ENCODE measurements at places on chromosomes 6 and 20.

DNA sequence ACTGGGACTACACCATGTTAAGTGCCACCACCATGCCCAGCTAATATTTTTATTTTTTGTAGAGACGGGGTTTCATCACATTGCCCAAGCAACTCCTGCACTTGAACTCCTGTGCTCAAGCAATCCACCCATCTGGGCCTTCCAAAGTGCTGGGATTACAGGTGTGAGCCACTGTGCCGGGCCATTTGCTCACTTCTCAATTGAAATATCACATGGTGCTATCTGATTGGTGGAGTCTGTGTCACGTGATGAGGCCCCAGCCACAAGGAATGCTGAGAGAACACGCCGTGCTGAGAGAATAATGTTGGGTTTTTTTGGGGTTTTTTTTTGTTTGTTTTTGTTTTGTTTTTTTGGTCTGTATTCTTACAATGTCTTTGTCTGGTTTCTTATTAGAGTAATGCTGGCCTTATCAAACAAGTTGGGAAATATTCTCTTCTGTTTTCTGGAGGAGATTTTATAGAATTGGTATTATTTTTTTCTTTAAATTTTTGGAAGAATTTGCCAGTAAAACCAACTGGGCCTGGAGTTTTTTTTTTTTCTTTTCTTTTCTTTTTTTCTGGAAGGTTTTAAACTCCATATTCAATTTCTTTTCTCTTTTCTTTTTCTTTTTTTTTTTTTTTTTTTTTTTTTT is 183.2 kb upstream of the KCNG1 start:
- no peak for DNase-seq

DNA sequence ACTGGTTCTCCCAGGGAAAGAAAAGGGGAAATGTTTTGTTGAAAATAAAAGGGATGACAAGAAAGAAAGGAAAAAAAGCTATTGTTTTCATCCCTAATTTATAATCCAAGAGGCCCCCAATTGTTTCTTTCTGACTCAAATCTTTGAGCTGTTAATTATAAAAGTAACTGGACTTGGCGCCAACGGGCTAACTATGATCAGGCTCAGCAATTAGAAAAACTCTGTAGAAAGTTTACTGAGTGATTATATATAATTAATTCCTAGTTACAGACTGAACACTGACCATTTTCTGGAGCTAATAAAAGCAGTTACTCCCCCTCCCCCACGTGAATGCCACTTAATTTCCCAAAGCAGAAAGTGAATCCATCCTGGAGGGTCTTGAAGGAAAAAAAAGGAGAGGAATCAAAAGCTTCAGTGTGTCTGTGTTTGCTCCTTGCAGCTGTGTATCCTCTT is 3.2 kb downstream of the ZMYND8 start:
- DNase-seq = no peak

GRCh38 chr6:41286544-41287346 is at the start of gene TREM1:
Gene TREM1, minus strand, starts transcription at chr6:41286682. Its CDS starts 27 bp downstream, at chr6:41286655.
- peak; percentile 20 for DNase-seq

DNA sequence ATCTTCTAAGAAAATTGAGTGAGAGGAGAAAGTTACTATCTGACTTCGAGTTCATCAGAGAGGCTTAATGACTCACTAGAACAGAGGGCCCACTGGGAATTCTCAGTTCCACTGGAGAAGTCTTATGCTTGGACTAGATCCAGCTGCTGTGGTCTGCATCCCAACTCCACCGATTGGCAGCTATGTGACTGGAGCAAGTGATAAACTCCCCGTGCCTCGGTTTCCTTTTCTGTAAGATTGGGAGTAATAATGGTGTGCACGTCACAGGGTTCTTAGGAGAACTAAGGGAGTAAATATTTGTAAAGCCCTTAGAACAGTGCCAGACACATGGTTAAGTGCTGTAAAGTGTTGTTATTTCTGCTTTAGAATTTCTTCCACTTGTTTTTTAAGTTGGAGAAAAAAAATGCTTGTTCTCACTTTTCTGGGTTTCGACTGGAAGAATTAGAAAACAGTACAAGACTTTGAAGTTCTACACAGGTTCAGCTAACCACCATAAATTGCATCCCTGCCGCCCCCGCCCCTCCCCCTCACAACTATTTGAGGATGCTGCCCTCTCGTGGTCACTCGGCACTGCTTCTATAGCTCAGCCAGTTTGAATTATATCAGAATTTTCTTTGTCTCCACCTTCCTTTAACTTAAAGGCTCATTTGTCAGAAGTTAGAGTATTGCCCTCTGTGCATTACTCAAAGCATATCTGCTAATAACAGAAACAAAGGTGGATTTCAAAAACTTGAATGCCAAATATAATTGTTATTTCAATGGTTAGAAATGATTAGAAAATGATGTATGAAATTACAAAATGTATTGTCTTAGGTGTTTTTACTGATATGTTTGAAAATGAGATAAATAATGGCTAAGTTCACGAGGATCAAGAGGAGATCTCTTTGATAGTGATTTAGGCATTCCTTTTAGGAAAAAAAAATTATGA is 95.0 kb upstream of the IFNGR1 start:
- peak; percentile 27 for DNase-seq

DNA sequence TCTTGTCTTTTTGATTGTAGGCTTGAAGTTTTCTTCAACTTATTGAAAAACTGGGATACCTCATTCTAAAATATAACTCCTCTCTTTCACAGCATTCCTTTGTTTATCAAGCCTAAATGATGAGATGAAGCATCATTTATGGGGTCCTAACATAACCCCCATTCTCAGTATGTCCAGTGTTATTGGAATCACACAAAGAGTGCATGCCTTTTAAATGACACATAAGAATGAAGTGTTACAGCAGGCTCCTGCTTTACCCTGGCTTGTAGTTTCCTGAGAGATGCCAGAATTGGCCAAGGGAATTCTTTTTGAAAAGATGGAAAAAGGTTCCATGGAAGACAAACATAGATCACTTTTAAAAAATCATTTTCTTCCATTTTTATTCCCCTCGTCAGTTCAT is 502.4 kb downstream of the BCKDHB start:
- DNase-seq = no peak

DNA sequence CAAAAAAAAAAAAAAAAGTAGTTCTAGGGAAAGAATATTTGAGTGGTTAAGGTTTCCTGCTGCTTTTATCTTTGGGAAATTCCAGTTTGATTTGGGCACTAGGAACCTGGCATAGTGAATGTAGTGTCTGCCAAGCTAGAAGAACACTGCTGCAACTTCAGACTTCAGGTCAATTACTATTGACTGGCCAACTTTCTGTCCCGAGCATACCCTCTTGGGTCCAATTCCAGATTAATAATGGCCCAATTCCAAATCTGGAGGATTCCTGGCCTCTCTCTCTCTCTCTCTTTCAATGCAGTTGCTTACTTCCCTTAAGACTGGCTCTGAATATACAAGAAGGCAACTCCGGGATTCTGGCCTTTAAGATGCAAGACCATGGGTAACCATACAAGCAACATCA is 74.9 kb downstream of the ANKEF1 start:
- DNase-seq = no peak

GRCh38 chr20:910132-910869 is 5.8 kb downstream of the ANGPT4 start:
- DNase-seq = no peak

DNA sequence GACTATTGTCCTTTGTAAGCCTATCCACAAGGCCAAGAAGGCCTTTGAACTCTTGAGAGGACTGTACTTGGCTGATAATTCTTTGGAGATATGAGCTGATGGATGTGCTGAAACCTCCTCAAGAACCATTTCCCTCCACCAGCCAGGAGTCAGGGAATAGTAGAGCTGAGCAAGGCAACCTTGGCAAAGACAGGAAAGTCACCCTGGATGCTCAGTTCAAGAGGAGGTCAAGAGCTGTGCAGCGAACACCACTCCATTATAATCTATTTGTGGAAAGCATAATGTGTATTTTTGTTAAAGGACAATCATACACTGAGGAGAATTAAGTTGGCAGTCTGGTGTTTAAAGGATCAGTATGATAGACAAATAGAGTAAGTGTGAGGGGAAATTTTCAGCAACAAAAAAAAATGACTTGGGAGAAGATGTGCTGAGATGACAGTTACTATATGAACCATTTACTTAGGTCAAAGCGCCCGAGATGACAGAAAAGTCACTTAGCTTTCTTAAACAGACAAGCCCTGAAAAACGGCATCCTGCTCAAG is 177.2 kb upstream of the COL21A1 start:
- no peak for DNase-seq

DNA sequence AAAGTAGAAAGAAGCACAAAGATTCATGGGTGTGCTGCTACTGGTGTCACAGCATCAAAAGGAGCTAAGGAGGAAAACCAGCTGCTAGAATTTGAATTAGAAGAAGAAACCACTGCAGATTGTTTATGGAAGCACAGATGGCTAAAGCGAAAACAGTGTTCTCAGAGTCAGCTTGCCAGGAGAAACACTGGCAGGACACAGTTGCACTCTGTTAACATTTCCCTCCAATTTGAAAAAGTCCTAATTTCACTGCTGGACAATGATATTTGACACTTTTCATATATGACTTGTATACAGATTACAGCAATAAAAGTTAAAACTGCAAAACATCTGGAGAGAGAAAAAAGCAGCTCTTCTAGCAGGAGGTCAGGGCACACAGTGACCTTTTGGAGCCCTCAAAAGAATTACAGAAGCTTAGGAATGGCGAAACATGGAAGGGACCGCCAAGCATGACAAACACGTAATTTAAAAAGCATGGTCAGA is 314.5 kb downstream of the COL12A1 start:
- DNase-seq = peak; percentile 63

DNA sequence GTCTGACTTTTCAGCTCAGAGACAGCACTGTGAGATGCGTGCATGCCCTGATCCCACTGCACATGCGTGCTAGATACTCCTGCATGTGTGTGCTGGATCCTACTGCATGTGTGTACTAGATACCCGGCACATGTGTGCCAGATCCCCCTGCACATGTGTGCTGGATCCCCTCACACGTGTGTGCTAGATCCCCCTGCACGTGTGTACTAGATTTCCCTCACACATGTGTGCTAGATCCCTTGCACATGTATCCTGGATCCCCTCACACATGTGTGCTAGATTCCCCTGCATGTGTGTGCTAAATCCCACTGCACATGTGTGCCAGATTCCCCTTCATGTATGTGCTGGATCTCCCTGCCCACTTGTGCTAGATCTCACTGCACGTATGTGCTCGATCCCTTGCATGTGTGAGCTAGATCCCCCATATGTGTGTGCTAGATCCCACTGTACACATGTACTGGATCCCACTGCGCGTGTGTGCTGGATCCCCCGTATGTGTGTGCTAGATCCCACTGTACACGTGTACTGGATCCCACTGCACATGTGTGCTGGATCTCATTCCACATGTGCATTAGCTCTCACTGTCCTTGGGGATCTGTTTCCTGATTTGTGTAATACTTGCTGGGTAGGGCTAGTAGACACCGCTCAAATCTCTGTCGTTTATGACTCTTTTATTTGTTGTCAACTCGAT is 214.6 kb downstream of the SMOC2 start:
- no peak for DNase-seq

GRCh38 chr20:63092660-63093215 is 86.0 kb upstream of the BHLHE23 start:
- DNase-seq = no peak

DNA sequence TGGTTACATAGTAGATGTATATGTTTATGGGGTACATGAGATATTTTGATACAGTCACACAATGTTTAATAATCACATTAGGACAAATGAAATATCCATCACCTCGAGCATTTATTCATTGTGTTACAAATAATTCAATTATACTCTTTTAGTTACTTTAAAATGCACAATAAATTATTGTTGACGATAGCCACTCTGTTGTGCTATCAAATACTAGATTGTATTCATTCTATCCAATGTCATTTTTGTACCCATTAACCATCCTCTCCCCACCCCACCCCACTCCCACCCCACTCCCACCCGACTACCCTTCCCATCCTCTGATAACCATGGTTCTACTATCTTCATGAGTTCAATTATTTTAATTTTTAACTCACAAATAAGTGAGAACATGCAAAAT is 585.4 kb downstream of the CDH26 start:
- no peak for DNase-seq

GRCh38 chr6:145809785-145810184 is 4.8 kb downstream of the FBXO30 start:
- no peak for DNase-seq

DNA sequence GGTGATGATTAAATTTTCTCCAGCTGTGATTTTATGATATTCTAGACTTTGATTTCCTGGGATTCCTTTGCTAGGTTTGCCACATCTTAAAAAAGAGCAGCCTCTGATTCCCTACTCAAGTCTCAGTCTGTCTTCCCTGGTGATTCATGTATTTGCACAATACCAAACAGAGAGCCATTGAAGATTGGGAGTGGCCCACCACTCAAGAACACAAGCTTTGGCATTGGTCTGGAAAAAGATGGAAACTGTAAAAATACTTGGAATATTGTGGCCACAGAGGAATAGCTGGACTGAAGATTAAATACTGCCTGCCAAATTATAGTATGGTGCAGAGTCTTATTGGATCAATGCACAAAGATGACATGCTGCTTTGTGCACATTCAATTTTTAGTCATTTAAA is 32.9 kb downstream of the PTCHD4 start:
- DNase-seq = no peak

GRCh38 chr20:24341781-24342180 is 127.6 kb upstream of the SYNDIG1 start:
- no peak for DNase-seq
